SK-N-SH (cell line): ENCODE measurements at places on chromosomes 16 and 17.
A peak's percentile ranks its signal among the peaks of the same experiment; 100 is the strongest.

DNA sequence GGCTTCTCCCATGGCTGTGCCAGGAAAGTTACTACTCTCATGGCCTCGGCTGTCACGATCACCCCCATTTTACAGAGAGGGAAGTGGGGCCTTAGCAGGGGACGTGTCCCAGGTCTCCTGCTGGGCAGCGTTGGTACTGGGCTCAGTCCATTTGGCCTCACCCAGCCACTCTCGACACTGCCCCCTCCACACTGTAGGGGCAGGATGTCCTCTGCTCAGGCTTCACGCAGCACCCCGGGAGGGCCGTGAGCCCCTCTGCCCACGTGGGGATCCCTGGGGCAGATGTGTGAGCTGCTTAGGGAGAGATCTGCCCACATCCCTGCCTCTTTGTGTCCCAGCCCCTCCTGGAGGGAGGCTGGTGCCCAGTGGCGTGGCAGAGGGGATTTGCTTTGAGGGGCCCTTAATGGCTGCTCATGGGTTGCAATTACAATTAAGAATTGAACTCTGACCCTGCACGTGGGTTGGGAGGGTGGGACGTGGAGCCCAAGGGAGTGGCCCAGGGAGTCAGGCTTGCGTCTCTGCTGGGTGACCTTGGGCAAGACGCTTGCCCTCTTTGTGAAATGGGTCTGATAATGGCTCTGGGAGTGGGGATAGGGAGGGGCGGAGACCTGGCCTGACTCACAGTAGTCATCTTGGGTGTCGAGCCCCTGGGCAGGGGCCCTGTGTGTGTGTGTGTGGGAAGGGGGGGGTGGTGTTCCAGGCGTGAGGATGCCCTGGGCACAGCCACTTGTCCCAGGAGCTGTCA, 2.3 kb upstream of the KCNJ12 start:
- no peak for DNase-seq

GRCh38 chr16:56345406-56346050, 79.8 kb downstream of the AMFR start:
- no peak for DNase-seq

DNA sequence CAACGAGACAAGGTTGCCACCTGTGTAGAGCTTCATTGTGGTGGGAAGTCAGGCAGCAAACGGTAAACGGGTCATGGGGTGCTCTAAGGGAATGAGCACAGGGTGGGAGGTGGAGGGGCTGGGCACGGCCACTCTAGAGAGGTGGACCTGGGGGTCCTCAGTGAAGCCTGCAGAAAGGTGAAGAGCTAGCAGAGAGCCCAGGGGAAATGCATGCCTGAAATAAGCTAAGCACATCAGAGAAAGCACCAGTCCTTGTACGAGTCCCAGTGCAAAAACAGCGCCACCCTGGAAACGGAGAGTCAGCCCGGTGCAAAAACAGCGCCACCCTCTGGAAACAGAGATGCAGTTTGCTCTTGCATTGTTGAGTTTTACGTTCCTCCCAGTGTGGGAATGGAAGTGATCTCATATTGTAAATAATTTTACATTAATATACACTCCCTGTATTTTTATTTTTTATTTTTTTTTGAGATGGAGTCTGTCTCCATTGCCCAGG, 65.0 kb downstream of the TBC1D16 start:
- peak; percentile 33 for DNase-seq

DNA sequence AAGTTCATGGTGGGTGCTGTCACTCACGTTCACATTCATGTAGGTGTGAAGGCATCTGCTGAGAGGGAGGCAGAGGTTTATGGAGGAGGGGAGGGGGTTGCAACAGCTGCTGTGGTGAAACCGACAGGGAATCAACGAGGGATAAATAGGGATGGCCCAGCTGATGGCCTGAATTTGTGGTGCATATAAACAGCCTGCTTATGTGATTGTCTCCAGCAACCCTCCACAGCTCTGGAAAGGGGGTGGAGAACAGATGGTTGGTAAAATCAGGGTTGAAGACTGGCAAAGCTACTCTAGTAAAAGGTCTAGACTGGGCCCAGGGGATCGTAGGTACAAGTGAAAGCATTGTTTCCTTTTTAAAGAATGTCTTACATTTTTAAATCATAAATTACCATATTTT, 53.7 kb downstream of the IQCK start:
- no peak for DNase-seq

DNA sequence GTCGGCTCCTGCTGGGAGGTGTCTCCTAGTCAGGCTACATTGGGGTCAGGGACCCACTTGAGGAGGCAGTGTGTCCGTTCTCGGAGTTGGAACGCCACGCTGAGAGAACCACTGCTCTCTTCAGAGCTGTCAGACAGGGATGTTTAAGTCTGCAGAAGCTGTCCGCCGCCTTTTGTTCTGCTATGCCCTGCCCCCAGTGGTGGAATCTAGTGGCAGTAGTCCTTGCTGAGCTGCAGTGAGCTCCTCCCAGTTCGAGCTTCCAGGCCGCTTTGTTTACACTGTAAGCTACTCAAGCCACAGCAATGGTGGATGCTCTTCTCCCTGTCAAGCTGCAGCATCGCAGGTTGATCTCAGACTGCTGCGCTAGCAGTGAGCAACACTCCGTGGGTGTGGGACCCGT, 36.0 kb downstream of the ITFG1 start:
- no peak for DNase-seq

DNA sequence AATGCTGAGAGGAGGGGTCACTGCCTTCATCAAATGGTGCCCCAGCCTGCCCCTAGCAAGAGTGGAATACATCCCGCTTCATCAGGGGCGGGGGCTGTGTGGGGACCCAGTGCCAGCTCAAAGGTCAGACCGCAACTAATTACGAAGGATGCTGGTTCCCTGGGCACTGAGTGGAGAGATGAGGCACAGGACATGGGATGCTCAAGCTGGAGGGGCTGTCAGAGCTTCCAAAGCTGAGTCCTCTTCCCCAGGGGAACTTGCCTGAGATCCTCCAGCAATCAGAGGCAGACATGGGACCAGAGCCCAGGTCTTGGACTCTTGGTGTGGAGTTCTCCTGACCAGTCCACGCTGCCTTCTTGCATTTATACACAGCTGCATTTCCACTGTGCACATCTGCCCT, 18.9 kb downstream of the UNC45B start:
- DNase-seq: no peak

DNA sequence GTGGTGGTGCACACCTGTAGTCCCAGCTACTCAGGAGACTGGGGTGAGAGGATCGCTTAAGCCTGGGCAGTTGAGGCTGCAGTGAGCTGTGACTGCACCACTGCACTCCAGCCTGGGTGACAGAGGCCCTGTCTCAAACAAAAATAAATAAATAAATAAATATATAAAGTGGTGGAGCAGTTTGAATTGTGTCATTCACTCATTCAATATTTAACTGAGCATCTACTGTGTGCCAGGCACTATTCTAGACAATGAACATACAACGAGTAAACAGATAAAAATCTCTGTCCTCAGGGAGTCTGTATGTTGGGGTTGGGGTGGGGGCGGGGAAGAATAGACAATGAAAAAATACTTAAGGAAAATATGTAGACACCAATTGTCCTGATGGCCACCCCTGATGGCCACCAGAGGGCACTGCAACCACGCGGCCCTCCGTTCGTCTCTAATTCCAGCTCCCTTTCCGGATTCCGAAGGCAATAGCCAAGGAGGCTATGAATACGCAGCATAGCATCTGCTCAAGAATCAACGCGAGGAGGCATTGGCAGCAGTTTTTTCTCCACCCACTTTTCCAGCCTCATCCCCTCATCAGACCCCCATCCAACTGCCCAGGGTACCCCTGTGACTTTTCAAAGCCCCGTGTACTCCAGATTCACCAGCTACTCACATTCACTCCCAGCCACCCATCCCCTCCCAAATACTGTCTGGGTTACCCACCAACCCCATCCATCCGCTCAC, 21.4 kb downstream of the QPRT start:
- DNase-seq: peak; percentile 88

GRCh38 chr17:48925991-48926342, 17.8 kb downstream of the UBE2Z start:
- no peak for DNase-seq

- DNase-seq: peak; percentile 48
Measured at GRCh38 chr17:68777243-68777855, 176.2 kb upstream of the FAM20A start.

- no peak for DNase-seq
Measured at GRCh38 chr17:75831032-75831571, 13.1 kb downstream of the UNC13D start.

GRCh38 chr17:81043725-81044427, 8.9 kb downstream of the BAIAP2 start:
- DNase-seq: peak; percentile 44

GRCh38 chr16:11007714-11008280, 63.4 kb downstream of the CLEC16A start:
- DNase-seq: no peak

DNA sequence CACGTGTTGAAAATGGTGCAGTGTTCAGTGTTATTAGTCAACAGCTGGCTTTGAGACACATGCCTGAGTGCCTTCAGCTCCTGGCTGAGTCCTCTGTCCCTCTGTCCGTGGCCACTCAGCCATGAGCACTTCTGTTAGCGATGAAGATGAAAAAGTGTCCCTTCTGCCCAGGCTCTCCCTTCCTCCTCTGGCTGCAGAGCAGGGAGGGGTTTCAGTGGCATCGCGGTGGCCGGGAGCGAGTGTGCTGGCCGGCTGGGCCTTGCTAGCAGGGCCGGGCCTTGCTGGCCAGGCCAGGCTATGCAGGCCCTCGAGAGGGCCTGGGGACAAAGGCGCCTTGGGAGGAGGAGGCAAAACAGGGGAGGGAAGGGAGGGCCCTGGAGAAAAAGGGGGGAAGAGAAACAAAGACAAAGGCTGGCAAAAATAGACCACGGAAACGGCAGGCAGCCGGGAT, 47.7 kb downstream of the CMIP start:
- DNase-seq: peak; percentile 60

GRCh38 chr16:84555418-84556196, 51.1 kb upstream of the MEAK7 start:
- DNase-seq: no peak

DNA sequence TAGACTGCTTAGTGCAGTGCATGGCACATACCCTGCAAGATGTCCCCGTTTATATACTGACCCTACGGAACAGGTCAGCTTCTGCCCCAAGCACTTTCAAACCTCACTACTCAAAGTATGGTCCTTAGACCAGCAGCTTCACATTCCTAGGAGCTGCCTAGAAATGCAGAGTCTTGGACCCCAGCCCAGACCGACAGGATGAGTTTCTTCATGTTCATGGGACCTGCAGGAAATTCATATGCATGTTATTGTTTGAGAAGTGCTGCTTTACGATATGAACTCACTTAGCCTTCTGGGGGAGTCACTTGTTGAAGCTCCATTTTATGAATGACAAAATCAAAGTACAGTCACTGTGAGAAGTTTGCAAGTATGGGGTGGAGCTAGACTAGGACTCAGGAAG, 82.6 kb downstream of the DYNLRB2 start:
- DNase-seq: no peak

DNA sequence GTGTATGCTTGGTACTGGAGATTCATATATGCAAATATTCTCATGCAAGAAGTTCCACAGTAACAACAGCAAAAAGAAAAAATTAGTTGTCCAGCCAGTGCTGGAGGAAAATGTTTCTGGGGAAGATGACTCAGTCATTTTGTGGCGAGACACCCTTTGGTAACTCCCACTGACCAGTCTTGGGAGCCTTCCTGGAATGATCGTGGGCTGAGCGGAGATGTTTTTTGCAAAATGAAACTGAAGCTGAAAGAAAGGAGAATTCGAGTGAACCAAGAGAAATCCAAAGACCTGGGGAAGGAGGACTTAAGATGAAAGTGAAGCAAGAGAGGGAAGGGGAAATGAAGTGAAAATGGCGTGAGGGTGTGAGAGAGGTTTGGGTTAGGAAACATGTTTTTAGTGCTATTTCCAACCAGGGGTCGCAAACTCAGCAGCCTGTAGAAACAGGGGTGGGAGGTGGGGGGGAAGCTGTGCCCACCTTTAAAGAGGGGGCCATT, 5.2 kb downstream of the ITPRIPL2 start:
- DNase-seq: no peak

DNA sequence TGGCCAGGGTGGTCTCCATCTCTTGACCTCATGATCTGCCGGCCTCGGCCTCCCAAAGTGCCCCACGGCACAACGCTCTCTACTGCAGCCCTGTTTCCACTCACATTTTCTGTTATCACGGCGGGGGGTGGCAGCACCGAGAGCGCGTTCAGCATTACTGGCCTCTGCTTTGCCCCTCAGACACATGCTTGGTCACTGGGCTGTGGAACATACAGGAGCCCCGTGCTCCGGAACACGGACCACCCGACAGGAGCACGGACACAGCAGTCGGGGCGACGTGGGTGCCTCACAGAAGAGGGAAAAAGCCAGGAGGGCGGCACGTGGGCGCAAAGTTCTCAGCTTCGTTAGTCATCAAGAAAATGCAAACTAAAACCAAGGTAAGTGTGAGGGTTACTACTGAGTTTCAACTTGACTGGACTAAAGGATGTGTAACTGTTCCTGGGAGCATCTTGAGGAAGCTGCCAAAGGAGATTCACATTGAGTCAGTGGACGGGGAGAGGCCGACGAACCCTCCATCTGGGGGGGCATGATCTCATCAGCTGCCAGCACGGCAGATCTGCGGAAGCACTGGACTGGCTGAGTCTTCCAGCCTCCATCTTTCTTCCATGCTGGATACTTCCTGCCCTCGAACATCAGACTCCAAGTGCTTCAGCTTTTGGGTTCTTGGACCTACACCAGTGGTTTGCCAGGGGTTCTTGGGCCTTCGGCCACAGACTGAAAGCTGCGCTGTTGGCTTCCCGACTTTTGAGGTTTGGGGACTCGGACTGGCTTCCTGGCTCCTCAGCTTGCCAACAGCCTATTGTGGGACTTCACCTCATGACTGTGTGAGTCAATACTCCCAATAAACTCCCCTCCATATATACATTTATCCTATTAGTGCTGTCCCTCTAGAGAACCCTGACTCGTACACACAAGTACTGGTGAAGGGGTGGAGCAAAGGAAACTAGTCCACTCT, 106.8 kb downstream of the ZNF778 start:
- DNase-seq: no peak

- no peak for DNase-seq
Measured at GRCh38 chr17:13590441-13590840, 11.3 kb downstream of the HS3ST3A1 start.

DNA sequence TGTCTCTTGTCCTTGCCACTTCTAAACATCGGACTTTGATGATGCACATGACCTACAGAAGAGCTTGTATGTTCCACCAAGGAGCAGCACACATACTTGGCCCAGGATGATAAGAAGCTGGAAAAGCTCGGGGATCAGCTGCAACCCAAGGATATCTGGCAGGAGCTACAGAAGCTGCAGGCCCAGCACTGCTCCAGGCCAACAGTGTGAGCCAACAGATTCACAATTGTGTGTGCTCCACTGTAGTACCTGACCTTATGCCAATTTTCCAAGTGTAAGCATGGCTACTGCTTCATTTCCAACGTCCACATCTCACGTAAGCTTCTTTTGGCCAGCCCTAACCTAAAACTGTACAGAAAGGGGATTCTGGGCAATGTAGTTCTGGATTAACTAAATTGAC, 83.4 kb downstream of the COX10 start:
- DNase-seq: no peak

DNA sequence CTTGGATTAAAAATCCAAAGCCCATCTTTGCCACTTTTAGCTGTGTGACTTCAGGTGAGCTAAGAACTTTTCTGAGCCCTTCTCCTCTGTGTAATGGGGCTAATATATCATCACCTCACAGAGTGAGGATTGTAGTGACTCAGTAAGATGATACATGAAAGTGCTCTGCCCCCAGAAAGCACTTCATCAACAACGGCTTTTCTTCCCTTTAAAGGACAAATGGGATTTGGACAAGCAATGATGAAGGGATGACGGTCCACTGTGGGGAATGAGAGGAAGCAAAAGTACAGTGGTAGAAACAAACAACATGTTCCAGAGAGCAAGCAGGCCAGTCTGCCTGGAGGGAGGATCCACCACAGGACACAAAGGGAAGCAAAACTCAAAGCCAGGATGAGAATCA, 14.3 kb upstream of the TMED6 start:
- DNase-seq: no peak

- no peak for DNase-seq
Measured at GRCh38 chr16:69077251-69077650, 28.2 kb upstream of the HAS3 start.
